Psoas muscle (tissue), 8 donors: ENCODE measurements at places on chromosomes 7 and 10. TPM values are rescaled to one million over a fixed set of nuclear protein-coding genes. Genes with fewer than 3 reads are reported as not detected.

PTPRN2 gene
- total RNA-seq: 0.82 TPM

HOXA10 gene
- total RNA-seq: not detected

- peak overlapping the region; percentile 100 for H3K27ac ChIP-seq
- peaks cover 40% of the 10 kb centered on the region for H3K4me1 ChIP-seq
- peaks cover 47% of the 10 kb centered on the region for H3K36me3 ChIP-seq
These were observed 4.2 kb downstream of the SMARCD3 start for GRCh38 chr7:151244196-151244840.

GRCh38 chr7:70156057-70156456, 557.8 kb downstream of the AUTS2 start:
- no peaks in the 10 kb centered on the region for H3K27me3 ChIP-seq
- peak overlapping the region; percentile 38 for H3K4me3 ChIP-seq
- H3K4me1 ChIP-seq: peaks cover 22% of the 10 kb centered on the region
- H3K27ac ChIP-seq: peak overlapping the region; percentile 69
- DNase-seq: peak; percentile 64

- peak overlapping the region; percentile 72 for H3K4me3 ChIP-seq
- H3K27ac ChIP-seq: peak overlapping the region; percentile 36
- H3K27me3 ChIP-seq: no peaks in the 10 kb centered on the region
- DNase-seq: no peak
- peaks cover 5% of the 10 kb centered on the region for H3K4me1 ChIP-seq
- H3K36me3 ChIP-seq: no peaks in the 10 kb centered on the region
These were observed 1.2 kb downstream of the PRRT4 start for GRCh38 chr7:128360359-128360678.

DNA sequence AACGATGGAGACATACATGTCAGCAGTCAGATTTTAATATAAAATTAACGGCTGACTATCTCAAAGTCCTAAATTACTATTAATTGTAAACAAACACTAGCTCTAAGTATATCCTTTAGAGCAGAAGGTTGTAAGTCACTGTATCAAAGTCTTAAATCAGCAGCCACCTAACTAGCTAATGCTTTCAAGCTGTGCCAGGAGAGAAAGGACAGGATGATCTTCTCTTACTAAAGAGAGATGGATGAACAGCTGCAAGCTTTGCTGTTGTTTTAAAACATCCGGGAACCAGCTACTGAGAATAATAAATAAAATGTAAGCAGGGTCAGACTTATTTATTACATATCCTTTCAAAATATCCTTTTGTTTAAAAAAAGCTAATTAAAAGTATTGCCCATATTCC, 24.0 kb upstream of the ABLIM1 start:
- peak overlapping the region; percentile 57 for H3K4me3 ChIP-seq
- no peak for DNase-seq
- no peaks in the 10 kb centered on the region for H3K36me3 ChIP-seq
- no peaks in the 10 kb centered on the region for H3K27me3 ChIP-seq
- H3K27ac ChIP-seq: peak overlapping the region; percentile 58
- peaks cover 24% of the 10 kb centered on the region for H3K4me1 ChIP-seq

- H3K36me3 ChIP-seq: no peaks in the 10 kb centered on the region
- no peak overlapping the region for H3K4me3 ChIP-seq
- no peaks in the 10 kb centered on the region for H3K4me1 ChIP-seq
These were observed 82.0 kb downstream of the BMS1 start for GRCh38 chr10:42864575-42864974.

GRCh38 chr7:95327356-95327755, 3.0 kb upstream of the PON1 start:
- H3K4me3 ChIP-seq: no peak overlapping the region
- no peaks in the 10 kb centered on the region for H3K36me3 ChIP-seq
- DNase-seq: no peak
- H3K27ac ChIP-seq: no peak overlapping the region

- H3K36me3 ChIP-seq: no peaks in the 10 kb centered on the region
- no peak for DNase-seq
- H3K27ac ChIP-seq: no peak overlapping the region
- H3K27me3 ChIP-seq: no peaks in the 10 kb centered on the region
- peak overlapping the region; percentile 64 for H3K4me3 ChIP-seq
- peaks cover 7% of the 10 kb centered on the region for H3K4me1 ChIP-seq
These were observed 506 bp downstream of the MCM10 start for GRCh38 chr10:13161857-13162271.

GRCh38 chr7:130143334-130143732, 61.9 kb downstream of the TMEM209 start:
- no peaks in the 10 kb centered on the region for H3K27me3 ChIP-seq
- no peaks in the 10 kb centered on the region for H3K4me1 ChIP-seq
- no peak for DNase-seq
- H3K4me3 ChIP-seq: no peak overlapping the region

- peaks cover 59% of the 10 kb centered on the region for H3K4me1 ChIP-seq
- no peaks in the 10 kb centered on the region for H3K27me3 ChIP-seq
- no peaks in the 10 kb centered on the region for H3K36me3 ChIP-seq
- H3K4me3 ChIP-seq: no peak overlapping the region
These were observed 75.4 kb downstream of the TCF7L2 start for GRCh38 chr10:113025487-113025886.
